ENCODE measurements at places on chromosomes 12 and 14. TPM values are rescaled to one million over a fixed set of nuclear protein-coding genes. Genes with fewer than 3 reads are reported as not detected.
A peak's percentile ranks its signal among the peaks of the same experiment; 100 is the strongest.

MYF5 gene
- total RNA-seq, result not detected

SYNDIG1L gene
- not detected for total RNA-seq

SMCO3 gene
- 2.1 TPM for total RNA-seq

POU6F1 gene
- 24.7 TPM for total RNA-seq

KCNK10 gene
- total RNA-seq, result not detected

DNA sequence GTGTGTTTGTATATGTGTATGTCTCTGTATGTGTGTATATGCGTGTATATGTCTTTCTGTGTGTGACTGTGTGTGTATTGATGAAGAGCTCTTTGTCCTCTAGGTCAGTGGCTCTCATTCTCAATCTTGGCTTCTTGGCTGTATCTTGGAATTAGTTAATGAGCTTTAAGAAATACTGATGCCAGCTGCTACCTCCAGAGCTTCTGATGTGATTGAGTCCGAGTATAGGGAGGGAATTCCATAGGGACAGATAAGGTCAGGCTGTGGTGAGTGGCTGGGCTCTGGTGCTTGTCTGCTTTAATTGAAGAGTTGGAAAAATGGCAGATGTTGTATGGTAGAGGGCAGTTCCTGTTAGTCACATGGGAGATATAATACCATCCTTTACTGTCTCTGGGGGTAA, 140.1 kb downstream of the C12orf75 start:
- H3K36me3 ChIP-seq, result no peaks in the 10 kb centered on the region
- DNase-seq, result no peak
- H3K4me3 ChIP-seq, result no peak overlapping the region
- no peak overlapping the region for H3K27ac ChIP-seq
- H3K27me3 ChIP-seq, result no peaks in the 10 kb centered on the region
- H3K4me1 ChIP-seq, result no peaks in the 10 kb centered on the region

GRCh38 chr12:99367181-99367580, 280.4 kb upstream of the GARIN6 start:
- H3K4me1 ChIP-seq, result no peaks in the 10 kb centered on the region
- no peak for DNase-seq
- no peaks in the 10 kb centered on the region for H3K27me3 ChIP-seq
- no peak overlapping the region for H3K27ac ChIP-seq

- H3K36me3 ChIP-seq, result no peaks in the 10 kb centered on the region
- H3K27me3 ChIP-seq, result no peaks in the 10 kb centered on the region
- peak; percentile 88 for DNase-seq
- no peaks in the 10 kb centered on the region for H3K4me1 ChIP-seq
- H3K27ac ChIP-seq, result no peak overlapping the region
- no peak overlapping the region for H3K4me3 ChIP-seq
Observed at GRCh38 chr12:3275171-3276041, 198.2 kb downstream of the TSPAN9 start.

- H3K4me1 ChIP-seq, result no peaks in the 10 kb centered on the region
- no peak overlapping the region for H3K4me3 ChIP-seq
Observed at GRCh38 chr12:19957308-19958125, 410.8 kb upstream of the PDE3A start.

- DNase-seq, result no peak
- no peak overlapping the region for H3K4me3 ChIP-seq
- H3K36me3 ChIP-seq, result no peaks in the 10 kb centered on the region
- H3K27me3 ChIP-seq, result no peaks in the 10 kb centered on the region
- H3K27ac ChIP-seq, result peak overlapping the region; percentile 36
Observed at GRCh38 chr12:15633201-15633600, 156.0 kb downstream of the EPS8 start.

GRCh38 chr12:3473844-3474243, 17.2 kb upstream of the PRMT8 start:
- no peak for DNase-seq
- H3K4me3 ChIP-seq, result no peak overlapping the region
- no peak overlapping the region for H3K27ac ChIP-seq
- H3K36me3 ChIP-seq, result no peaks in the 10 kb centered on the region
- no peaks in the 10 kb centered on the region for H3K4me1 ChIP-seq

DNA sequence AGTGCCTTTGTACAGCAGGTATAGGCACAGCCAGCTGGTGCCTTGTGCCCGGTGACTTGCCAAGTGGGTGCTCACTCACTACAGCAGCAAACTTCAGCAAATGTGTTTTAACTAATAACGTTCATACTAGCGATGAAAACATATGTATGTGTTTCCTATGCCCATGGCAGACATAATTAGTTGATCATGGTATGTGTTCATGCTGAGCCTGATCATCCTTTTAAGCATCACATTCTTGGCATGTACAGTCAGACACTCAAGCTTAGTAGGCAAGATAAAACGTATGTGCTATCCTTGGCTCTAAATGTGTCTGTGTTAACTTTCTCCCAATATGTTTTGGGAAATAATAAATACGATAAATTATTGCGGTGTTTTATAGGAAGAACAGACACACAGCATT, 55.6 kb downstream of the RASSF8 start:
- no peak for DNase-seq
- peaks cover 3% of the 10 kb centered on the region for H3K4me1 ChIP-seq
- no peak overlapping the region for H3K4me3 ChIP-seq

DNA sequence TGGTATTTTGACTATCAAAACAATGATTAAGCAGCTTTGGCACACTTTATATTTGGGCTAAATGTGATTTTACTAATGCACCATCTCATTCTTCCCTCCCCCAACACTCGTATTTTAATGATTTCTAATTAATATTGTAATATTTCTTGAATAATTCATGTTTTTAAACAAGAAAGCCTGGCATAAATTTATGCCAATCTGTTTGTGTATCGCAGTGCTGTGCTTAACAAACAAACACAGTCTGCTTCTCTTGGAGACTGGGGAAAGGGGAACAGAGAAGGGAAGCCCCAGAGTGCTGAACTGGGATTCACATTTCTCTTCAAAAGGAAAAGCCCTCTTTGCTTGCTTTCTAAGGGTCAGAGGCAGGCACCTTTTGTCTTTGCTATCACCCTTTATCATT, 496.9 kb upstream of the STXBP6 start:
- no peaks in the 10 kb centered on the region for H3K4me1 ChIP-seq
- H3K36me3 ChIP-seq, result no peaks in the 10 kb centered on the region
- no peak overlapping the region for H3K27ac ChIP-seq
- H3K27me3 ChIP-seq, result no peaks in the 10 kb centered on the region
- no peak overlapping the region for H3K4me3 ChIP-seq
- DNase-seq, result no peak

DNA sequence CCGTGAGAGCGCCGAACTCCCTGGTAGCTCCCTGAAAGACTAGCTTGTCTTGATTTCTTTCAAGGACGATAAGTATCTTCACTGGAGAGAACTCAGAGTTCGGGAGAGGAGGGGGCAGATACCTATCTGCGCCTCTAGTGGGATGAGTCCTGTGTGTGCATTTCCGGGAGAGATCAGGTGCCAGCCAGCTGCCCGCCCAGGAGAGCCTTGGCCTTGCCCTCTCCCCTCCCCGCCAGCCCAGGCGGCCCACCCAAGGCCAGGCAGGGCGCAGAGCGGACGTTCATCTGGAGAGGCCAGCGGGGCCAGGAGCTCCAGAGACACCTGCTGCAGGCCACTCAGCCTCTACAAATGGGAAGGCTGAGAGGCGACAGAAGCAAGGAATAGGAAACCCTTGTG, 1.0 kb downstream of the CD9 start:
- H3K27ac ChIP-seq, result peak overlapping the region; percentile 93
- H3K4me3 ChIP-seq, result peak overlapping the region; percentile 86
- H3K4me1 ChIP-seq, result peaks cover 12% of the 10 kb centered on the region
- no peak for DNase-seq
- no peaks in the 10 kb centered on the region for H3K27me3 ChIP-seq
- H3K36me3 ChIP-seq, result no peaks in the 10 kb centered on the region

DNA sequence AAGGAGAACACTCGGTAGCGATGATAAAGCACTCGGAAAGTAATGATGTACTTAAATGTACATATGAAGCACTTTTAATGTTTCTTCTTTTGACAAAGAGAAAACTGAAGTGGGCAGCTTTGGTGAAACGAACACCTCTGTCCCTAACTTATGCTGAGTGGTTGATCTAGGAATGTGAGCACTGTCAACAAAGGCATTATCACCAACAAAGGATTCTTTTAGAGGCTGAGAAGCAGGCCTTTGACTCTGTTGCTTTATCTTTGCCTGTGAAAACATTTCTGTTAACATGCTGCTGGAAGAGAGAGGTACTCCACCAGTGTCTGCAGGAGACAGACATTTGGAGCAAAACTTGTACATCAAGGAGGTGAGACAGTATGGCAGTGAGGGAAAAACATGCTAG, 103.2 kb upstream of the VRK1 start:
- no peaks in the 10 kb centered on the region for H3K36me3 ChIP-seq
- H3K4me3 ChIP-seq, result no peak overlapping the region
- H3K27me3 ChIP-seq, result no peaks in the 10 kb centered on the region
- no peak for DNase-seq
- H3K4me1 ChIP-seq, result no peaks in the 10 kb centered on the region

DNA sequence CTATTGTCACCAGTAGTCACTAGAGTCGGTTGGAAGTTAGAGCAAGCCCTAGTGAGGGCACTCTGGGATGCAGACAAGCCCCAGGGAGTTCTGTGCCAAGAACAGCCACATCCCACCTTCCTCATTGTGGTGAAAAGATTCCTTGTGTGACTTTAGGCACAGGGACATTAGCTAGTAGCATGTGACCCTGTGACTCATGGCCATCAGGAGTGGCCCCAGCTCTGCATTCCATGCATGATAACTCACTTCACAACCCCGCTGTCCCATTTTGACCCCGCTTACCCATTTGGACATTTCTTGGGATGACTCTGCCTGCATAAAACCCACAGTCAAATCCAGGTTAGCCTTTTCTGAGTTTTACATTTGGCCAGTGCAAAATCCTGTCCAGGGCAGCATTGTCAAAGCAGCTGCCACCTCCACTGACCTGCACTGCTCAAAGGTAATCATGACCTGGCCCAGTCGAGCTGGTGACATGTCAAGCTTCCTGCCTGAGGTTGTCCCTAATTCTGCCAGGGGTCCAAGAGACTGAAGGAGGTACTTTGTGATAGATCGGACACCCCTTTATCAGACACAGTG, 430.5 kb downstream of the DPF3 start:
- no peaks in the 10 kb centered on the region for H3K27me3 ChIP-seq
- H3K27ac ChIP-seq, result no peak overlapping the region
- no peaks in the 10 kb centered on the region for H3K36me3 ChIP-seq

DNA sequence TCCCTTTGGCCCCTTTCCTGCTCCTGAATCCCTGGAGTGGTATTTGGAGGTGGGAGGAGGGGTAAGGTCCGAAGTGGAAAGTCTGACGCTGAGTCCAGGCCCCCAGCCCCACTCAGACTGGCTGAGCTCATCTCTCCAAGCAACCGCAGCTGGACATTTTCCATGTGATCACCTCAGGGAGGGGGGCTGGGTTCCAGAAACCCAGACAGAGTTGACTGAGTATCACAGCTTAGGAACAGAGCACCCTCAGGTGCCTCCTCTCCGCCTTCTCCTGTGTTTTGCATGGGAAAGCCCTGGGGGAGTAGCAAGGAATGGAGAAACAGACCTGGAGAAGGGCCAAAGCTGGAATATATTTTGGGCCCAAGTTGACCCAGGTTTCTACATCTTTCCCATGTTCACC, 8.0 kb upstream of the ITGA5 start:
- DNase-seq, result no peak
- H3K27ac ChIP-seq, result peak overlapping the region; percentile 97
- H3K36me3 ChIP-seq, result no peaks in the 10 kb centered on the region
- H3K4me1 ChIP-seq, result peaks cover 84% of the 10 kb centered on the region
- no peak overlapping the region for H3K4me3 ChIP-seq

DNA sequence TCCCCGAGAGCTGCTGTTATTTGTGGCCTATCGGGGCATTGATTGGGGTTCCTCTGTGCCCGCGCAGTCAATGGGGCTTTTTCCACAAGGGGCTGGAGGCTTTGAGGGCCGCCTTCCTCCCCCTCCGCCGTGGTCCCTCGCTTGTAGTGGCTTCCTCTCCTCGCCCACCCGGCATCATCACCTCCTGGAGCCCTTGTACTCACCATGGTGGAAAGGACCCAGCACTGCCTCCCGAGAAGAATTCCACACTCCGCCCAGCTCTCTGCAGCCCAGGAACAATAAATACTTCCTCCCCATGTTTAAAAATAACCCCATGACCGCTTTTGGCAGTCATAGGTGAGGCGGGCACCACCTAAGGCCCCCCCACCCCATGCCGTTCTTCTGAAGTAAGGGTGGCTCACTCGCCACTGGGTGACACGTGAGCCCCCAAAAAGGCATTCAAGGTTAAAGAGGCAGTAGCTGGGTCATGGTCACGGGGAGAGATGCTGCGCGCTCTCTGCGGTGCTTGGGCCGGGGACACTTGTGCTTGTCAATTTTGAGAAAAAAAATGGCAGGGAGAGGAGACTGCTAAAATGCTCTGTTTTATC, at the start of gene MYL2:
Gene MYL2, minus strand, starts transcription at position 256 of the 587 bp plus-strand sequence. Its CDS starts 50 bp downstream, at position 206.
- DNase-seq, result no peak
- no peak within 1 kb of the TSS for H3K27ac ChIP-seq
- no peaks in the 10 kb centered on the region for H3K27me3 ChIP-seq
- no peaks in the 10 kb centered on the region for H3K36me3 ChIP-seq

DNA sequence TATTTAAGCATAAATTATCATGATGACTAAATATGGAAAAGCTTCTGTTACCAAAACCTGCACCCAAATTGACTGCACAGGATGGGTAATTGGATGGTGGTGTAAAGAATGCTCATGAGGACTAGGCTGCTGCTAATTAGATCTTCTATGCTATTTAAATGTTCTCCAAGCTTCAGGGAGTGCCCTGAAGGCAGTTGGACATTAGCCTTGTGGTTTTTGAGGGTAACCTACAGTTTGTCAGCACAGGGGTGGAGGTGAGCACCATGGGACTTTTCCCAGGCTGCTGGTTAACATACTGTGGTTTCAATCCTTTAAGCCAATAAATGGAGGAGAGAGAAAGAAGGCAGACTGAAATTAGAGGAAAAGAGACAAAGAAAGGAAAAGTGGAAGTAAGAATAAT, 145.0 kb downstream of the WIF1 start:
- no peak for DNase-seq
- no peaks in the 10 kb centered on the region for H3K27me3 ChIP-seq
- H3K36me3 ChIP-seq, result no peaks in the 10 kb centered on the region
- no peak overlapping the region for H3K27ac ChIP-seq

DNA sequence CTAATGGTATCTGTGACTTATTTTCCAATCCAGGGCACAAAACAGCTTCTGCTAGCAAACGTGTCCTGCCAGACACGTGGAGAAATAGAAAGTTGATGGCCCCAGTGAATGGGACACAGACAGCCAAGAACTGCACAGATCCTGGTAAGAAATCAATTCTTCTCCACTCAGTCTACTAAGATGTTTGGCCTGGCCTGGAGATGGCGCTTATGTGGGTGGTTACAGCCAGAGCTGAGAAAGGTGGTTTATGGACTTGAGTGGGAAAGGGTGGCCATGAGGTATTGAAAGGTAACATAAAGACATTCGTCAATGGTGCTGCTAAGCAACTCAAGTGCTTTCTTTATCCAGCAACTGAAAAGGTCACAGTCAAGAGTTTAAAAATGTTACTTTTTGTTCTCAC, 2.9 kb downstream of the SLC24A4 start:
- H3K4me1 ChIP-seq, result no peaks in the 10 kb centered on the region
- no peak overlapping the region for H3K27ac ChIP-seq
- no peak for DNase-seq
- no peaks in the 10 kb centered on the region for H3K36me3 ChIP-seq

- no peaks in the 10 kb centered on the region for H3K27me3 ChIP-seq
- H3K36me3 ChIP-seq, result no peaks in the 10 kb centered on the region
- no peak for DNase-seq
Observed at GRCh38 chr12:58029260-58029659, 87.9 kb downstream of the ATP23 start.

GRCh38 chr14:91154851-91155625, 41.2 kb downstream of the DGLUCY start:
- H3K27me3 ChIP-seq, result no peaks in the 10 kb centered on the region
- no peak overlapping the region for H3K27ac ChIP-seq
- no peak overlapping the region for H3K4me3 ChIP-seq
- H3K36me3 ChIP-seq, result peaks cover 9% of the 10 kb centered on the region
- no peaks in the 10 kb centered on the region for H3K4me1 ChIP-seq

GRCh38 chr12:106160915-106161314, 22.2 kb upstream of the NUAK1 start:
- H3K27ac ChIP-seq, result no peak overlapping the region
- H3K27me3 ChIP-seq, result no peaks in the 10 kb centered on the region
- H3K36me3 ChIP-seq, result no peaks in the 10 kb centered on the region
- H3K4me1 ChIP-seq, result no peaks in the 10 kb centered on the region
- DNase-seq, result no peak

Data from ascending aorta (tissue), 2 donors.